ELF-1 (cell line): ENCODE measurements at places on chromosomes 3 and 15.
A peak's percentile ranks its signal among the peaks of the same experiment; 100 is the strongest.

- DNase-seq = peak; percentile 21
Observed at GRCh38 chr3:127015282-127016042, 32.5 kb downstream of the PLXNA1 start.

DNA sequence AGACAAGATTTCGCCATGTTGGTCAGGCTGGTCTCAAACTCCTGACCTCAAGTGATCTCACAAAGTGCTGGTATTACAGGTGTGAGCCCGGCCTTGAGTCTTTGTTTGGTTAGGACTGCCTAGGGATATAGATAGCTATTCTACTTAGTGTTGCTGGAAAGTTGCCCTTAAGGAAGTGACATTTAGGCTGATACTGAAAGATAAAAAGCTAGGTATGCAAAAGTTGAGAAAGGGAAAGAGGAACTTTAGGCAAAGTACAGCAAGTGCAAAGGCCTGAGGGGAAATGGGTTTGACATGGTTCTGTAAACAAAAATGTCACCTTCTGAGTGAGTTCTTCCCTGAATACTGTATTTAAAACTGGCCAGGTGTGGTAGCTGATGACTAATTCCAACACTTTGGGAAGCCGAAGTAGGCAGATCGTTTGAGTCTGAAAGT is 111.5 kb downstream of the ZNF609 start:
- DNase-seq = peak; percentile 58

- no peak for DNase-seq
Observed at GRCh38 chr15:89167267-89168176, 53.9 kb downstream of the RLBP1 start.

- DNase-seq = no peak
Observed at GRCh38 chr3:162171970-162172369, 675.4 kb downstream of the OTOL1 start.

GRCh38 chr15:94287794-94288246 is 56.5 kb downstream of the MCTP2 start:
- no peak for DNase-seq

DNA sequence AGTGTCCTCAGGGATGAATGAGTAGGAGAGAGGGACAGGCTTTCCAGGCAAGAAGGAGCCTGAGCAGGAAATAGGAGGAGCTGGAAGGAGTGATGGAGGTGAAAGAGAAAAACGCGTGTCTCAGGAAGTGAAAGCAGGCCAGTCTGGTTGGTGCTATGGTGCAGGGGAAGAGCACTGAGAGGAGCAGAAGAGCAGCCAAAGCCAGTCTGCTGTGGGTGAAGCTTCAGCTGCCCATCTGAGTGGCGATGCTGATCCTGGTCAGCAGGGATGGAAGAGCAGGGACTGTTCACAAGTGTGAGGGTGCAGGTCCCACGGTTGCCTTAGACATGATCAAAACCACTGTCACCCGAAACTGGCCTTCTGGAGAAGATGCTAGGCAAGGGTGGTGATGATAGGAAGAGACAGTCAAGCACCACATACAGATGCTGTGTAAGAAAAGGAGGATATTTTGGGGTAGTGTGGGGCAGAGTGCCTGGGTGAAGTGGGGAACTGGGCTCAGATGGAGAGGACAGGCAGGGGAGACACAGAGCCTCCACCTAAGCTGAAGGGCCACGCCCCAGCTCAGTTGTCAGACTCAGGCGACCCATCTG is 5.5 kb upstream of the KY start:
- DNase-seq = no peak

DNA sequence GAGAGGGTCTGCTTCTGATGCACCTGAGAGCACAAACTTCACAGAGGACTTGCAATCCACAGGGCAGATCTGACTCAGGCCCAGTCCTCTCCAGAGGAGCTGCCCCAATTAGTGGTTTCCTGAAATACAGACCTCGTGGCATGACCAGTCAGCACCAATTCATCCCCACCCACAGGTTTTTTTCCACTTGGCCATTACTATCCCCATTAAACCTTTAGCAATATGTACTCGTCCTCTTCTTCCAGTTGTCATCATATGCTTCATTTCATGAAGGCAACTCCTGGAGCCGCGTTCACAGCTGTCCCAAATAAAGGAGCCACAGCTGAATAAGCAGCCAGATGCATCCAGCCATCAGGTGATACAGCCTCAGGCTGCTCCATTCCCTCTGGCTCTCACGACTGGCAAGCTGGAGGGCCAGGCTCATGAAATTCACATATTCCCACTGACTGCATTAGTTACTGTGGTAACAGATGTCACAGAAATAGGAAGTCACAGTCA is 163.1 kb downstream of the FMN1 start:
- DNase-seq = peak; percentile 8

DNA sequence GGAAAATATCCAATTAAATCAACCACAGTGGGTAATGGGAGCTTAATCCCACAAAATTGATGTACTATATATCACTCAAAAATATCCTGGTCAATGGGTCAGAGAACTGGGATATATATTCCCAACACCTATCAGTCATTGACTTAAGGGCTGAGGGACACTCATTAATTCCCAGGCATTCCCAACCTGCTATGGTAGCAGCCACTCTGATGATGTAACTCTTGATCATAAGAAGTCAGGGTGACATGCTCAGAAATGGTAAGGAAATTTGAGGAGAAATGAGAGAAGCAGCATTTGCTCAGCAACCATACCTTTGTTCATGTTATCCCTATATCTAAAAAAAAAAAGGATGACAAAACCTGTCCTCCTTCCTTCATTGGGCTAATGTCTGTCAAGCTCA is 3.1 kb upstream of the PLOD2 start:
- no peak for DNase-seq

DNA sequence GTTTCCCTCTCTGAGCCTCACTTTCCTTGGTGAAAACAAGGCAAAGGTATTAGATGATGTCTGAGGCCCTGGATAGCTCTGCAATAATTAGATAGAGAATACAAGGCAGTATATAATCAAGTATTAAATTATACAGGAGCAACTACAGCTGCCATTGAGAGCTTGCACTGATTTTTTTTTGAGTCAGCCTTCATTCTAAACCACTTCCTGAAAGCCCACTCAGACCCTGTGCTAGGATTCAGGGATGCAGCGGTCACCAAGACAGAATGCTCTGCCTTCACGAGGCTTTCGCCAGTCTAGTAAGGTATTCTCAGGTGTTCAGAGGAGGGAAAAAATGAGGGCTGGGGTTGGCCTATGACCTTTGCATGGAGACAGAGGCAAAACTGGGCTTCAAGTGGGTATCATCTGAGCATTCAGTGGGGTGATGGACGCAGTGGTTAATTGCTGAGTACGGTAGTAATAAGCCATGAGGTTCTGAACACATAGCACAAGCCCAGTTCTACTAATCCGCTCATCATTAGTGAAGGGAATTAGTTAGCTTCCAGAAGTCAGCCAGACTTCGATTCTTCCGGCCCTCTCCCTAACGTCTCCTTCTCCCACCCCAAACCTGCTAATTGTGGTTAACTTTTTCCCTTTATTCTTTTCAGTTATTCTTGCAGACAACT is 3.6 kb downstream of the VGLL4 start:
- no peak for DNase-seq

DNA sequence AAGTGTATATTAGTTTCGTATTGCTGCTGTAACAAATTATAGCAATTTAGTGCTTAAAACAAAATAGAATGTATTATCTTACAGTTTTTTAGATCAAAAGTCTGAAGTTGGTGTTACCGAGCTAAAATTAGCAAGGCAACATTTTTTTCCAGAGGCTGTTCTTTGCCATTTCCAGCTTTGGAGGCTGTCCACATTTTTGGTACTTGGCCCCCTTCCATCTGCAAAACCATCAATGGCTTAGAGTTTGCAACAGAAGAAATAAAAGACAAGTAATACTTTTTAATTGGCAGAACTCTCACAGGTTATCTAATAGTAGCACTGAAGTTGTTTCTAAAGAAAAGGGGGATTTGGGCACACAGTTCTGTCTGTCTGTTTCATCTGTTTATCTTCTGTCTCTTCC is 1248.5 kb downstream of the ROBO1 start:
- DNase-seq = no peak

- DNase-seq = no peak
Observed at GRCh38 chr3:185658504-185658912, 72.4 kb downstream of the SENP2 start.

DNA sequence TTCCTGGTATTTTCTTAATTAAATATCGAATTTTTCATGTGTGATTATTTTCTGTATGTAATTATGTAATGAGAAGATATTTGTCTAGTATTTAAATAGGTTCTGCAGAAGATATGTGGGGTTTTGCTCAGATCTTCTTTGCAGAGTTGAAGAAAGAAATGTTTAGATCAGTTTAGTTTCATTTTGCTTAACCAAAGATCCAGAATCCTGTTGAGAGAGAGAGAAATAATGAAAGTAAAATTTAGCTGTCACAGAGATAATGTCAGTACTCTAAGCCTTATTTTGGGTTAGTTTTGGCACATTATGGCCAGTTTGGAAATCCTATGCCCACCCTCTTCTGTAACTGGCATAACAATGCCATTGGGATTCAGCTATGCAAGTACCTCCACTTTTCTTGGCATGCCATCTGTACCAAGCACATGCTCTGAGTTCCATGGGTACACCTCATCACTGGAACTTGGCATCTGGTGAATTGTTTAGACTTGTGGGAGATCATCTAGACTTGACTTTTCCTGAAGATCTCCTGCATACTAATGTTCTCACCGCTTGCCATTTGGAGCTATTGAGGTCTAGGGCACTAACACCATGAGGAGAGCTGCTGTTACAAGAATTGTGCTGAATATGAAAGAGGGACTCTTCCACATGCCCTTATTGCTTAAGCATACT is 30.9 kb downstream of the PLSCR1 start:
- no peak for DNase-seq

DNA sequence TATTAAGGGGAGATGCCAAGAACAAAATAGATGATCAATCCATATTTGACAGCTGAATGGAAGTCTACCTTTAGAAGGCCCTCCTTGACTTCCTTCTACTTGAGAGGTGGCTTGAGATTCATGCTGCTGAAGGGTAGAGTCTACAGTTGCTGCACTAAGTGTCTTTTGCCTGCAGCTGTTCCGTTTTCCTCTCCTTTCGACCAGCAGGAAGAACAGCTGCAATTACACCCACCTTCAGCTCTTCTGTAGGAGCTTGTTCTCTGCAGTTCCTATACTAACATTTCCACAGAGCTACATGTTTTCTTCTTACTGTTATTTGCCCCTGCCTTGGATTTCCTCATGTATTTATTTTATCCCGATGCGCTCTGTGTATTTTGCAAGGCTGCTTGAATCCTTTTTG is 79.1 kb downstream of the ARRDC4 start:
- no peak for DNase-seq

- no peak for DNase-seq
Observed at GRCh38 chr3:104411757-104412156, 955.0 kb upstream of the ALCAM start.

DNA sequence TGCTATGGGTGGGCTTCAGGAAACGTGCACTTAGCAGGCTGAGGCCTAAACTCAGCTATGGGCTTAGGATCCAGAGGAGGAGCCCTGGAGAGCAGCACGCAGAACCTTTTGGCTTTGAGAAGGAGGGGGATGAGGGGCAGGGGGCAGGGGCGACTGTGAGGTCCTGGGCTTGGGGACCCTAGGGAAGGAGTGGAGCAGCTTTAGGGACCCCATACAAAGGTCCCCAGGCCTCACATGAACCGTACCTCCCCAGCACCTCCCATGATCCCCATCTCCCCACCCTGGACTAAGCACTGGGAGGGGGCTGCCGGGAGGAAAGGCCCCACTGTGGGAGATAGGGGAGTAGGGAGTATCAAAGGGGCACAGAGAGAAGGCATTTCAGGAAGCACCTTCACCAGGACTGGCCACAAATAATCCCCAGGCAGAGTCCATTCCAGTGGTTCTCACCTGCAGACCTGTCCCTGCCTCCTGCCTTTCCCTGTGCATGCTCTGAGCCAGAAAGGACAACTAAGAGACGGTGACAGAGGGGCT is 62.0 kb upstream of the KLF13 start:
- DNase-seq = no peak

- no peak for DNase-seq
Observed at GRCh38 chr3:9781978-9782603, 10.2 kb downstream of the TADA3 start.

DNA sequence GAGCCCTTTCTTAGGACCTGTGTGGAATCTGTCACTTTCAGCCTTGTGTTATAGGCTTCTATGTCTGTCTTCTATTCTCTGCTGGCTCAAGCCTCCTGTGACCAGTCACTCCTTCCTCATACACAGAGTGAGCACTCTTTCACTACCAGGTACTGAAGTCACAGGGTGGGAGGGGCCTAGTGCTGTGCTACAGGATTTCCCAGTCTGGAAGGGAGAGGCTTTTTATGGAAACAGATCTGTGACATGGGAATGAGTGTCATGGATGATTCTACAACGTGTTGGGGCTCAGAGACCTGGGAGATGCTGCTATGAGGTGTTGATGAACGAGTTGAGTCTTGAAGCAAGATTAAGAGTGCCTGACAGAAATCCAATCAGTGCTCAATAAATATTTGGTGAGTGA is 100.5 kb downstream of the PDCD6IP start:
- DNase-seq = no peak

- peak; percentile 41 for DNase-seq
Observed at GRCh38 chr3:25897019-25897418, 107.1 kb downstream of the OXSM start.
